ENCODE measurements at places on chromosomes 6 and 20.
A peak's percentile ranks its signal among the peaks of the same experiment; 100 is the strongest.

- no peak for DNase-seq
These were observed 64.3 kb downstream of the BCAS4 start for GRCh38 chr20:50859161-50859560.

DNA sequence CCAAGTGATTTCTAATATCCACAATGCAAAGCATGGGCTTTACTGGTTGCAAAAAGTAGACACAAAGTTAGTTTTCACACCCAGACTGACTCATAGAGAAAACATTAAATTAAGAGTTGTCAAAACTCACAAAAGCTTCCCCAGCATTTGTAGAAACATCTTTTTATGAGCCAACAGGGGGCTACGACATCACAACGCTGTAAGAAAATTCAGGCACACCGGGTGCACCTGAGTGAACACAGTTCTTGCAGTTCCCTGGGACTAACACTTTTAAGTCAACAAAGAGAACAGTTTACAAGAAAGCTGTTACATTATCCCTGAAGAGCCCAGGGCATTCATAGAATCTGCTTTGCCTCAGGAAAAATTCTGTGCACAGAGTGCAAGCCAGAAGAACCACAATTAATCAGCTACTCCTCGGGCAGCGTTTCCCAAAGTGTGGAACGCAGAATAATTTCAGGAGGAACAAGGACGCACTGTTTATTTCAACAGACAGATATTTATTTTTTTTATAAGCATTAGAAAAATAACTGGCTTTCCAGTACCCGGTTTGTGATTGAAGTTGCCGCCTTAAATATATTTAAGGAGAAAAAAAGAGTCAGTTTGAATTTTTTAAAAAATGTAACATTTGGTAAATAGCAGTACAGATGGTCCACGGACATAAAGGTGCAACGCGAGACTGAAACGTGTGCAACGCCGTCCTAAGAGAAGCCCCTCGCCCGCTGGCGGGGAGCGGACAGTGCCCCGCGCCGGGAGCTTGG, 1.2 kb downstream of the NCOA5 start:
- no peak for DNase-seq

DNA sequence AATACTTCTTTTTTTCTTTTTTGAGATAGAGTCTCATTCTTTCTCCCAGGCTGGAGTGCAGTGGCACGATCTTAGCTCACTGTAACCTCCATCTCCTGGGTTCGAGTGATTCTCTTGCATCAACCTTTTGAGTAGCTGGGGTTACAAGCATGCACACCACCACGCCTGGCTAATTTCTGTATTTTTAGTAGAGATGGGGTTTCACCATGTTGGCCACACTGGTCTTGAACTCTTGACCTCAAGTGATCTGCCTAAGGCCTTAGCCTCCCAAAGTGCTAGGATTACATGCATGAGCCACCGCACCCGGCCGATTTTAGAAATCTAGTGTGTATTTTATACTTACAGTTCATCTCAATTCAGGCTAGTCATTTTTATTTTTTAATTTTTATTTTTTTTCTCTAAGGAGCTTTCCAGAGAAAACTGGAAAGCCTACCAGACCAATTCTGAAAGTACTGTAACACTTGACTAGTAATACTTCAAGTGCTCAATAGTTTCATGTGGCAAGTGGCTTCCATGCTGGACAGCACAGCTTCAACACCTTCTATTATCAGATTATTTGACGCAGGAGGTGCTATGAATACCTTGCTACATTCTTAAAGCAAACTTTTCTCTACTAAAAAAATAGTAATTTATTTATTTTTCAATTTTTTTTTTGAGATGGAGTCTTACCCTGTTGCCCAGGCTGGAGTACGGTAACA, 25.0 kb downstream of the POLR1C start:
- DNase-seq, result no peak

GRCh38 chr6:126253431-126253830, 86.5 kb upstream of the CENPW start:
- no peak for DNase-seq

GRCh38 chr6:123402052-123402451, 234.7 kb downstream of the TRDN start:
- no peak for DNase-seq

DNA sequence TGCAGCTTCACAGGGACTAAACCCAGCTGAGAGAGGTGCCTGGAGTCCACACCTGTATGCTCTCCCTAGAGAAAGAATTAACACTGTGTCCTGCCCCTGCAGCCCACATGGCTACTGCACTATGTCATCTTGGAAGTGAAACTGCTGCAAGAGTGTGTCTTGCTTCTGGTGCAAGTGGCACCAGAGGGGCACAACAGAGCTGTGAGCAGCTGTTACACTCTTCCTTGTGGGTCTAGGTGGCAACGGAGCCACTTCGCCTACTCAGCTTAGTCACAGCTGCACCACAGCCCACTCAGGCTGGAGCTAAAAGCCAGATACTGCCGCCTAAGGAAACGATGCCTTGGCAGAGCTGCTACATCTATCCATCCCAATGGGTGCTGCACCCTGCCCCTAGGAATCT, 391.4 kb downstream of the COL12A1 start:
- no peak for DNase-seq

- no peak for DNase-seq
These were observed 131.7 kb downstream of the PXDC1 start for GRCh38 chr6:3619800-3620199.

- DNase-seq, result no peak
These were observed 11.4 kb downstream of the RMND1 start for GRCh38 chr6:151440498-151440897.

DNA sequence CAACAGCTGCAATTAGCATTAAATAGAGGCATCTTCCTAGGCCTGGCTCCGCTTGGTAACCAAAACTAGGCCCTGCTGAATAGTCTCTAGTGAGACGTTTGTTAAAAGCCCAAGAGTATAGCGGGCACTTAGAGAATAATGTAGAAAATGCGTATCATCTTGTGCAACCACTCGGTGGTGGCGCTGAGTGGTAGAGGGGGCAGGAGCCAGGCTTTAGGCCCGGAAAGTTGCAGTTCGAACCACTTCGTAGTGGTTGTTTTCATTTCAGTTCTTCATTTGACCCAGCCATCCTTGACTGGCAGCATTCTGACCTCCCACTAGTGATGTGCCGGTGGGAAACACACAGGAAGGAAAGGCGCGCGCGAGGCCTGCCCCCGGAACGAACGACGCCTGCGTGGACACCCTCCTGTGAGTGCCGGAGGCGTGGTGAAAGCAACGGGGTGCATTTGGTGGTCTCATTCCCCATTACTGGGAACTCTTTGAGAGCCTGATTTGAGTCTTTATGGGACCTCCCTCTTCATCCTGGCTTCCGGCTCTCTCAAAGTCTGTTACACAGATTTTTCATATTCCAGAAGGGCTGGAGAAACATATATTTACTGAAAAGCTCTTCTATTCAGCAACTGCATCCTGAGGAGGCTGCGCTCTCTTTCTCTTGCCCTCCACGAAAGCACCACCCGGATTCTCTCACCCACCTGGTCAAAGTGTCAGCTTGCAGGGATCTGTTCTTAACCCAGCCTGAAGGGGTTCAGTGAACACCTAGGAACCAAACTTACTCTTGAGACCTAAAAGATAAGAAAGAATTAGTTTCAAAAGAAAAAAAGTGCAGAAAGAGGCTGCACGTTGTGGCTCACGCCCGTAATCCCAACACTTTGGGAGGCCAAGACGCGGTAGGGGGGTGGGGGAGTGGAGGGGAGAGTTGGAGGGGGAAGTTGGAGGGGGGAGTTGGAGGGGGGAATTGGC, 18.2 kb downstream of the GPX5 start:
- peak; percentile 16 for DNase-seq

GRCh38 chr6:133376743-133377142, 135.6 kb downstream of the EYA4 start:
- no peak for DNase-seq

DNA sequence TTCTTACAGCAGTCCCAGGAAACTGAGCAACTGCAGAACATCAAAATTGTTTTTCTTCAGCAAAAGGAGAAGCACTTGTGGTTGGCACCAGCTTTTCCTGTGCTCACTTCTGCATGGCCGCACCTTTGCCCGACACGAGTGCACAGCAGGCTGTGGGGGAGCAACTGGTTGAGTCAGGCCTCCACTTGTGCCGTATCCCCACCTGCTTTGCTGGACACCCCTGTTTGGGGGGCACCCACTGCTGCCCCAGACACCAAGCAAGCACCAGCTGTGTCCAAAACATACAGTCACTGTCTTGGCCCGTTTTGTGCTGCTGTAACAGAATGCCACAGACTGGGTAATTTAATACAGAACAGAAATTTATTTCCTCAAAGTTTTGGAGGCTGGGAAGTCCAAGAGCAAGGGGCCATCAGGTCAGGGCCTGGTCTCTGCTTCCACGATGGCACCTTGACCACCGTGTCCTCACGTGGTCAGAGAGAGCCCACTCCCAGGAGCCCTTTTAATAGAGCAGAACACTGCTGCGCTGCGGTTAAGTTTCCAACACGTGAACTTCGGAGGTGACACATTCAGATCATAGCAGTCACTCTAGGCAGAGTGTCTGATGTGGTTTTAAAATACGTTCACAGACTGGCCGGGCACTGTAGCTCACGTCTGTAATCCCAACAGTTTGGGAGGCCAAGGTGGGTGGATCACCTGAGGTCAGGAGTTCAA, 8.7 kb upstream of the GMEB2 start:
- peak; percentile 84 for DNase-seq

- no peak for DNase-seq
These were observed 19.9 kb downstream of the SLC2A4RG start for GRCh38 chr20:63759377-63759901.

DNA sequence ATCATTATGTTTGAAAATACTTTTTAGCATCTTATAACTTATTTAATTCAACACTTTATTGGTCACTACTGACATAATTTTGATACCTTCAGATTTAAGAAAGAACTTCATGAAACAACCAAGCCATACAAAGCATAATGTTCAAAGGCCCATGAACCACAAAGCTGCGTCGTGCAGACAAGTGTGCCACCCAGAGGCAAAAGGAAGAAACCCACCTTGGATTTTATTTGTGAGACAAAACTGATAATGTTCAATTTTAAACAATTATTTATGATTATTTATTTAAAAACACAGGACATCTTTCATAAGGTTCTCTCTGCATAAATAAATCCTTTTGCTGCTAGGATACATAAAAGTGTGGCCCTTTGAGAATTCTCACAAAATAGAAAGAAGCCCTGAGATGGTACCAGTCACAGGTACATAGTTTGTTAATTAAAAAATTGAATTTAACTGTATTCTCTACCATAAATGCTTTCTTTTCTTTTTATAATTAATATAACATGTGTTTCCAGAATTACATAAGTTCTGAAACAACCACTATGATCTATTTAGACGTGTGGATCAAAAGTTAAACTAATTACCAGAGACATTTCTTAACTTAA, 143.7 kb downstream of the RALGAPA2 start:
- DNase-seq, result peak; percentile 39

- no peak for DNase-seq
These were observed 201.7 kb upstream of the RREB1 start for GRCh38 chr6:6905961-6906518.

GRCh38 chr6:51266604-51267003, 447.9 kb downstream of the TFAP2B start:
- no peak for DNase-seq

DNA sequence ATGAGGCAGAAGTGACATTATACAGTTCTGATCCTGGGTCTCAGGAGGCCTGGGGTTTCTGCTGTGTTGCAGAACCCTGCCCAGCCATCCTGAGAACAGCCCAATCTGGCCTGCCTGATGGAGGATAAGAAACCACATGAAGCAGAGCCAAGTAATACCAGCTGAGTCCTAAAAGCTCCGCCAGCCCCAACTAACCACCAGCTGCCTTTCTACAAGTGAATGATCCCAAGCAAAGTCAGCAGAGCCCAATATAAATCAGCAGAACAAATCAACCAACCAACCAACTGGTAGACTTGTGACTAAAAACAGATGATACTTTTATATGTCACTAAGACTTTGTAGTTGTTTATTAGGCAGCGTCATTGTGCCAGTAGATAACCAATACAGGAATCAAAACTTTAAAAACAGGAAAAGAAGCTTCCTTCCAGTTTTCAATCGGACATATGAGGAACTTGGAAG, 52.1 kb downstream of the SNX5 start:
- no peak for DNase-seq

DNA sequence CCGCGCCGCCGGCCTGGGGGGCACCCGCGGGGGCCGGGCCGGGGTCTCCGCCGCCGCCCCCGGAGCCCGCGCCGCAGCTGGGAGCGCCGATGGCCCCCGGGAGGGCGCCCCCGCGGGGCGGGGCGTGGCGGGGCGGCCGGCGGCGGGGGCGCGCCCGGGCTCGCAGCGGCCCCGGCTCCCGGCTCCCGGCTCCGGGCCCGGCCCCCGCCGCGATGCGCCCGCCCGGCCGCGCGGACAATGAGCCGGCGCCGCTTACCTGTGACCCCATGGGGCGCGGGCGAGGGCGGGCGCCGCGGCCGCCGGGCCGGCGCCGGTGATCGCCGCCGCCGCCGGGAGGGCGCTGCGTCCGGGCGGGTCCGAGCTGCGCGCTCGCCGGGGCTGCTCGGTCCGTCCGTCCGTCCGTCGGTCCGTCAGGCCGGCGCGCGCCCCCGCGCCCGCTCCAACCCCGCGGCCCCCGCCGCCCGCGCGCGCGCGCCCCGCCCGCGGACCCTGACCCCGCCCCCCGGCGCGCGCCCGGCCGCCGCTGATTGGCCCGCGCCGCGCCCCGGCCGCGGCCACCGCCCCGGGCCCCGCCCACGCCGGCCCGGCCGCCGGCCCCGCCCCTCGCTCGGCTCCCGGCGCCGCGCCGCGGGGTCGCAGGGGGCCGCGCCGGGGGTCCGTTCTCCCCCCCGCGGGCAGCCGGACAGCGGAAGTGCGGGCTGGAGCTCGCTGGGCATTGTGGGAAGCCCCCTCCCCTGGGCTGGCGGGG, at the start of gene ZBTB46:
TSS of gene ZBTB46 (minus strand) at position 424 of the 748 bp plus-strand sequence. CDS start 40,507 bp downstream, outside the sequence.
- peak; percentile 42 for DNase-seq

GRCh38 chr6:65469650-65470049, 237.4 kb downstream of the EYS start:
- DNase-seq, result no peak

DNA sequence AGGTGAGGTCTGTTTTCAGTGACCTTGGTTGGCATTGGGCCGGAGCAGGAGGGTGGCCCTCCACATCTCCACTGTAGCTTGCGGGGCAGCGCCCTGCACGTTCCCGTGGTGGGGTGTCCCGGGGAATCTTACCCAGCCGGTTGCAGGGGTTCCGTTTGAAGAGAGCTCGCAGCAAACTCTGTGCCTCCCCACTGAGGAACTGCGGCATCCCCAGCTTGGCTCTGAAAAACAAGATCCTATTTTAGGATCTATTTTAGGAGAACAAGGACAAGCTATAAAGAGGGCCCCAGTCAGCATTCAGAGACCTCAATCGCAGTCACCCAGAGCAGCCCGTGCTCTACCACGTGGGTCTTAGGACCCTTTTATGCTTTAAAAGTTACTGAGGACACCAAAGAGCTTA, 97.8 kb downstream of the RAMACL start:
- no peak for DNase-seq

GRCh38 chr6:15877231-15877630, 214.4 kb upstream of the DTNBP1 start:
- DNase-seq, result no peak

Data from CD4-positive, alpha-beta T cell treated with Interferon alpha-2 for 1 hour (primary cell).